T1000 (cell line): ENCODE measurements at places on chromosomes 13 and 19.

- DNase-seq: no peak
Measured at GRCh38 chr13:95184317-95184716, 116.9 kb downstream of the ABCC4 start.

DNA sequence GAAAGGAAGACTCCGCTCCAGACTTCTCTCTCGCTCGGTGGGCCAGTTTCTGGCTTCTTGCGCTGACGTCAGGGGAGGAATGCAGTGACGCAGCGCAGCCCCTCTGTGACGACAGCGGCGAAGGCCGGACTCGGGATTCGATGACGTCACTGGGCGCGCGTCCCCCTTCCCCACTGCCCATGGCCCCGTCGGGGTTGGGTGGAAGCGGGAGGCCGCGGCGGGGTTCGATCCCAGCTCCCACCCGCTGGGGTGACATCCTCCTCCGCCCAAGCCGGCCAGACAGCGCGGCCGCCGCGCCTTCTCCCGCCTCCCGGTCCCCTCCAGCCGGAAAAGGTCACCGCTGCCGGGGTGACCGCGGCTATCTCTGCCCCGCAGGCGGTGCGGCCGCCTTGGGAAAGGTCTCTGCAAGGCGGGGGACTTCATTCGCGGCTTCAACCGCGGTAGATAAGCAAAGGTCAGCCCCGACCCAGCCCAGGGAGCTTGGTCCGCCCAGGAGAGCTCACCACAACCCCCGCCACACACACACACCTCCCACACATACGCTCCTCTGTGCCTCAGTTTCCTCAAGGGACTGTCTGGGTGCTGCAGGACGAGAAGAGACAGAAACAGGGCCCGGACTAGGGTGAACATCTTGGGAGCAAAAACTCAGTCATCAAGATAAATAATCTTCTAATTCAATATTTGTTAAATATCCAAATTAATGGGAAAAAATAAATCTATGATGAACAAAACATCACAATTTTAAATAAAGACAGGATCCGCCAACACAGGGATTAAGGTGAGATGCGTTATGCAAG is 844 bp upstream of the RFX1 start:
- DNase-seq: no peak

GRCh38 chr19:46035986-46036743 is 4.6 kb downstream of the IGFL4 start:
- DNase-seq: no peak

DNA sequence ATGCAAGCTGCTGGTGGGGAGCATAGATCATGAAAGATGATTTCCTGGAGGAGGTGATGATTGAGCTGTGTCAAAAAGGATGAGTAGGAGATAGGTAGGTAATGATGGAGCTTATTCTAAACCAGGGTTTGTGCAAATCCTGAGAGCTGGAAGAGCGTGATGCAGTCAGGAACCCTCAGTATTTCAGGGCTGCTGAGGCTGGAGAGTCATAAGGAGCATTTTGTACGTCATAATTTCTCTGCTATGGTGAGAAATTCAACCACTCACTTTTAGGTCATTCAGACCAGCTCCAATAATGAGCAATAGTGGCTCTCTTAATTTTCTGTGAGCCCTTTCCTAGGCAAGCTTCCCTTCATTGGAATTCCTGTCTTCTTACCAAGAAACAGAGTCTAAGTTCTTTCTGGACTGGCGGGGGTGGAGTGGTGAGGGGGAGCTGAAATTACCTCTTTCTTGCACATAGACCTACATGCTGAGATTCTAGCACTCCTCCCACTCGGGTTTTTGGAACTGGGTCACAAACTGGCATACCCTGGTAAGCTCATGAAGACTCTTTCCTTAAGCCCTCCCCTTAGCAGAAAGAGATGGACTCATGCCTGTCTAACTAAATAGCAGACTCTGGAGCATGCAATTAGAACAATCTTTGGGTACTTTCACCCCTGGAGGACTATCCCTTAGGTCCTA is 62.2 kb upstream of the MYCBP2 start:
- DNase-seq: no peak

- DNase-seq: no peak
Measured at GRCh38 chr13:97058926-97059325, 64.7 kb upstream of the OXGR1 start.

DNA sequence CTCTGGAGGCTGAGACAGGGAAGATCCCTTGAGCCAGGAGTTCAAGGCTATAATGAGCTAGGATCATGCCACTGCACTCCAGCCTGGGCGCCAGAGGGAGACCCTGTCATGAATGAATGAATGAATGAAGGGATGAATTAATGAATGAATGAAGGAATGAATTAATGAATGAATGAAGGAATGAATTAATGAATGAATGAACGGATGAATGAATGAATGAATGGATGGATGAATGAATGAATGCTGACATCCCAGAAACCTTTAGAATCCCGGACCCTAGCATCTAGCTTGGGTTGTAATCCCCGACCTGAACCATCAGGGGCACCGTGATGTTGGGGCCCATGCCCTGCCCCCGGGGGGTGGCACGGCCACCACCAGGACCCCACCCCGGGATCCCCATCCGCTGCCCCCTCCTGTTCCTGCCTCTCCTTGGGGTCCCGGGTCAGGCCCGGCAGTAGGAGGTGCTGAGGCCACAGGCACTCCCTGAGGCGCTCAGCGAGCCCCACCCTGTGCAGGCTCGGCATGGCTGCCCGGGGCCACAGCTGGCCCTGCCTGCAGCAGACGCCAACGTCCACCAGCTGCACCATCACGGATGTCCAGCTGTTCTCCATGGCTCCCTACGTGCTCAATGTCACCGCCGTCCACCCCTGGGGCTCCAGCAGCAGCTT is 3.4 kb downstream of the EBI3 start:
- DNase-seq: no peak

DNA sequence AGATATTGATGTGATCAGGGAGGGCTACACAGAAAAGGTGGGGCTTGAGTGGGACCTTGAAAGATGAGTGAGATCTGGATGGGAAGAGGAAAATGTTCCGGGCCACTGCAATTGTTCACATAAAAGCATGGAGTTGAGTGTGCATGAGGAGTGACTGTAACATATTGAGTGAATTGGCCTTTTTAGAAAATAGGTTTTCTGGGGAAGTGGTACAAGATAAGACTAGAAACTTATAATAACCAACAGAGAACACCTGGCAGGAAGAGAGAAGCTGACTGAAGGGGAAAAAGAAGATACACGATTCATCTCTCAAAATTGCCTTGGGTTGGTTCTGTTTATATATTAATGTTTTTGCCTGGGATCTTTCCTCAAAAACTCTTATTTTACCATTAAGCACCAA is 32.2 kb downstream of the SLC10A2 start:
- DNase-seq: no peak

DNA sequence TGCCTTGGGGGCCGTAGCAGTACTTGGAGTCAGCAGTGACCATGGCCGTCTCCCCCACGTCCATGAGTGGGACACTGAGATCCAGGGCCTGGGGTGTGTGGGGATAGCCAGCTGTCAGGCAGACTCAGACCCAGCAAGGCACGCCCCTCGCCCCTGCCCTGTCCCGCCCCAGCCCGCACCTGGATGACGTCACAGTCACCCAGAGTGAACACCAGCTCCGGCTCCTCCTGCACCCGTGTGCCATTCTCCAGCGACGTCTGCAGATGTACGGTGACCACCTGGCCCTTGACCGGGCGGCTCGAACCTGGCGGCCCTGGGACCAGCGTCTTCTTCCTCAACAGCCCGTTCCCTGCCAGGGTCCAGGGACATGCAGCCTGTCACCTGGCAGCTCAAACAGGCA is 4.0 kb downstream of the FKBP8 start:
- DNase-seq: no peak

GRCh38 chr19:55058781-55059610 is 4.0 kb downstream of the RDH13 start:
- no peak for DNase-seq

- no peak for DNase-seq
Measured at GRCh38 chr13:109154146-109154545, 524.7 kb downstream of the MYO16 start.

DNA sequence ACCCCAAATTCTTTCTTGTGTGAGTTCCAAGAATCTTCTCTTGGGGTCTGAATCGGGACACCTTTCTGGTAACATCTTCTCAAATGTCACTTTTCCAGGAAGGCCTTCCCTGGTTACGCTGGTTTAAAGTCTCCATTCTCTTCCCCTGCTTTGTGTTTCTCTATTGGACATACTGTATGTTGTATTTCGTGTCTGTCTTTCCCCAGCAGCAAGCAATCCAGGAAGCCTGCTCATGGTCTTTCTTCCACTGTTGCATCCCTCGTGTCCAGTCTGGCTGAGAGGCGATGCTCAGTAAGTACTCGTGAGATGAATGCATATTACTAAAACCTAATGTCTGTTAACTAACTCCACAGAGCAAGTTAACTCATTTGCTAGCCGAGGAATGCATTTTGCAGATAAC is 43.7 kb downstream of the RFXAP start:
- DNase-seq: no peak

GRCh38 chr13:97502181-97502580 is 68.2 kb downstream of the RAP2A start:
- DNase-seq: no peak

DNA sequence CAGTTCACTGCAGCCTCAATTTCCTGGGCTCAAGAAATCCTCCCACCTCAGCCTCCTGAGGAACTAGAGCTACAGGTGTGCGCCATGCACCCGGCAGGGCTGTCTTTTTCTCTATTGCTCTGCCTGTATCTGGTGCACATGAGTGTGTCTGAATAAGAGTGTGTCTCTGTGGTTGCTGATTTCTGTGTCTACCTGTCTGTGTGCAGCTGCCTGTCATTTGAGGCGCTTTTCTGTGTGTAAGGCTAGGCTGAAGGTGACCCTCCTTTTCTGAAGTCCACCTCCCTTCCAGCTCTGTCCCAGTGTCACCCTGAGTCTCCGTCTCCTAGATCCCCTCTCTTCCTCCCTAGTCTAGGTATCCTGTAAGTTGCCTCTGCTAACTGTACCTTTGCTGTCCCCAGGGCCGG is 1.5 kb upstream of the PRR12 start:
- DNase-seq: no peak

DNA sequence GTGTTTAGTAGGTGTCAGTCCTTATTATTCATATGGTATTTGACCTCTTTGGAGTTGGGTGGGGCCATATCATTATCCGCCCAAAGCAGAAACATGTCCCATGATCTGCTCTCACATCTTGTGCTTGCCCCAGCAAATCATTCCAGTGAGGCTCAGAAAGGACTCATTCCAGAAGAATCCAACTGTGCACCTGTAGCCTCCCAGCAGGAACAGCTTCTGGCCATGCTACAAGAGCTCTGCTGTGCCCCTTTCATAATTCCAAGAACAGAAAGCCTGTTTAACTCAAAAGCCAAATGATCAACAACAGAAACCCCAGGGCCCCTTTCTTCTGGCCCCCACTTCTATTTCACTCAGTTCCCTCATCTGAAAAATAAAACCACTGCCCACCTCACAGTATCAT is 673.1 kb downstream of the DIAPH3 start:
- no peak for DNase-seq

- no peak for DNase-seq
Measured at GRCh38 chr13:59801107-59801880, 362.4 kb downstream of the DIAPH3 start.

DNA sequence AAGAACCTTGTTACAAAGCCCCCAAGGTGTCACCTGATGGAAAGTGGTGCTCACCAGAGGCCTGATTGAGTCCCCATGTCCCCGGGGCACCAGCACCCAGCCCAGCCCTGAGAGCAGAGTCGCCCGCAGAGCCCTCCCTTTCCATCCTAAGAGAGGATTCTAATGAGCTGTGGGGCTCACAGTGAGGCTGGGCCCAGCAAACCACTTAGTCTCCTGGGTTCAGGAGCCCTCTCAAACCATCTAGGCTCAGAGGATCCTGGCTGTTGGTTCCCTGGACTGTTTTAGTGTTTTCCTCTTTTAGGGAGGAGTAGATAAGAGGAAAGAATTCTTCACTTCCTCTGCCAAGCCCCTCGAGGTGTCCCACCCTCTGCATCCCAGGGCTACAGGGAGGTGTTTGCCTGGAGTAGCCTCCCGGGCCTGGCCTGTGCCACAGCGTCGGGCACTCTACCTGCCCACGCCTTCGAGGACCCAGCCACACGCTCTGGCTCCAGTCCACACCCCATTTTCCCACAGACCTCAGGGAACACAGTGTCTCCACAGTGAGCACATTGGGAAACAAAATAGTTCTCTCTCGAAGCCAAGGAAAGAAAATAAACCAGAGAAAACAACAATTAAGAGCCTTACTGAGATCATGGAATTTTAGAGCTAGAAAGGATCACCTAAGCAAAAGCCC is 34.4 kb downstream of the DHRS12 start:
- no peak for DNase-seq

GRCh38 chr19:30092721-30093569 is 150.9 kb downstream of the URI1 start:
- DNase-seq: no peak

- no peak for DNase-seq
Measured at GRCh38 chr19:47539747-47540311, 25.0 kb upstream of the NAPA start.

DNA sequence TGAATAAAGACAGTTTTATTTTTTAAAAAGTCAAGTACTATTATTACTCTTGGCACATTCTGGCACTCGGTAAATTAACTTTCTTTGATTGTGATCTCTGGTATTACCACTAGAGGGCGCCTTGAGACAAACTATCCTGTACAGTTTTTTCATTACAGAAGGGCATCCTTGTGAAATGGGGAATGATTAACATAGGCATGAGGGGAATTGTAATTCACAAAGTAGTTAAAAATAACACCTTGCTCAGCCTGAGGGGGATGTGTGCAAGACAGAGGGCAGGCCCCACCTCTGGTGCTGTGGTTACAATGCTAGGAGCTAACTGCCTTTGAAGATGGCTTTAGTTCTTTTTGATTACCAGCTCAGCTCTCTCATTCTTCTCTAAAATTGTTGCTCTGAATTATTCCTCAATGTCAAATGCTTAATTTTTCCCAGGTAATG is 24.2 kb upstream of the C1QTNF9B start:
- DNase-seq: no peak

GRCh38 chr13:29125934-29126424 is 305.8 kb downstream of the MTUS2 start:
- DNase-seq: no peak

DNA sequence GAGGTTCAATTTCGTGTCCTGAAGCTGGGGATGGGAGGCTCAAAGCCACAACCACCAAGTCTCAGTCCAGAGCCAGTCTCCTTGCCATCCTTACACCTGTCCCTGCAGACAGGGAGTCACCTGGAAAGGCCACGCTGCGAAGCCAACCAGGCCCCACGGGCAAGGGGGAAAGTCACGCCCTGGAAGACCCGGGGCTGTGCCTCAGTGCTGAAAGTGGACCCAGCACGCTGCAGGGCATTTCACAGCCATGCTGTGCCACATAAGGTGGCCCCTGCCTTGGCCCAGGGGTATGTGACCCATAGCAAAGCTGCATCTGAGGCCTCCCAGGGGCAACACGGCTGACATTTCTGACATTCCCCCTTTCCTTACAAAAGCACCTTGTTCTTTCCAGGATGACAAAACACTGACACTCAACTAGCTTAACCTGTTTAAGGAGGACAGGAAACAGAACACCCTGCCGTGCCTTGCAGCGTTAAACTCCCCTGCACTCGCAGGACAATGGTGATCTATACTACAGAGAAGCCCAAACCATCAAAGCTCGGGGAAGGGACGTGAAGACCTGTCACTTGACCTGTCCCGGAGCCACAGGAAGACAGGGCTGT is 14.8 kb downstream of the CHERP start:
- DNase-seq: no peak
